ENCODE measurements at places on chromosomes 2 and 18.

GRCh38 chr2:8045081-8045614, 636.7 kb upstream of the ID2 start:
- DNase-seq = no peak

DNA sequence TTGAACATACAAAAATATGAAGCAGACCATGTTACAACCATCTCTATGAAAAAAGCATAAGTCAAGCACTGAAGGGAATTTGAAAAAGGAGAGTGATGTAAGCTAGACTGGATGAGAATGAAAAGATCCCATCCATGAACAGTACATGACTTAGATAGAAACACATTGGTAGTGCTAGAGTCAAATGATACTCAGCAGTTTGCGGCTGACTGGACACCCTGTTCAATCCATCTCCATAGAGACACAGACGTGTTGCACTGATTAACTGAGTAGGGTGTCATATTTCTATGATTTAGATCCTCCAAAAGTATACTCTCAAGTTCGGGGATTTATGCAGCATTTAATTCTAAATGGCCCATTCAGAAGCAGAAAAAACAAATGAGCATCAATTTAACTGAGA, 674.3 kb upstream of the NRXN1 start:
- DNase-seq = no peak

DNA sequence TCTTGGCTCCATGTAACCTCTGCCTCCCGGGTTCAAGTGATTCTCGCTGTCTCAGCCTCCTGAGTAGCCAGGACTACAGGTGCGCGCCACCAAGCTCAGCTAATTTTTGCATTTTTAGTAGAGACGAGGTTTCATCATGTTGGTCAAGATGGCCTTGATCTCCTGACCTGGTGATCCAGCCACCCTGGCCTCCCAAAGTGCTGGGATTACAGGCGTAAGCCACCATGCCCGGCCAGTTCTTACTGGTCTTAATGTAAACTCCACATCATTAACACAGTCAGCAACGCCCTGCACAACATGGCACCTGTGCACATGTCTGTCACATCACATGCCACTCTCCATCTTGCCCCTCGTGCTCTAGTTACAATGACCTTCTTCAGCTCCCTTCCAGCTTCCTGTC, 5.8 kb upstream of the KIF3C start:
- no peak for DNase-seq

GRCh38 chr2:88606371-88607030, 20.8 kb downstream of the EIF2AK3 start:
- DNase-seq = no peak

DNA sequence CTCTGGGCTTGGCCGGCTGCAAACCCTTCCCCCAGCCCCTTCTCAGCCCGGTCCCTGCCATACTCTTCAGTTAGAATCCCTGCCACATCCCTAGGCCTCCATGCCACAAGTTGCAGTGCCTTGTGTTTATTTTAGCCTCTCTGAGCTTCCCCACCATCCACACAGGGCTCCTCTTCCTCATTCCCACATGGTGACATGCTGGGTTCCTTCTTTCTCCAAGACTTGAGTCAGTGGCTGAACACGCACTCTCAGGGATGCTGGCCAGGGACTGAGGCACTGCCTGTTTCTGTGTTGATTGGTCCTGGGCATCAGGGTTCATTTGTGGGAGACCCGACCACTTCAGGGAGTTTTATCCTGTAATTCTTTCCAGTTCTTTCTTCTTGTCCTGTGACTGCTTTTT, 56.3 kb downstream of the KCNS3 start:
- no peak for DNase-seq

- DNase-seq = peak; percentile 27
Observed at GRCh38 chr18:12076424-12077140, 17.1 kb upstream of the ANKRD62 start.

DNA sequence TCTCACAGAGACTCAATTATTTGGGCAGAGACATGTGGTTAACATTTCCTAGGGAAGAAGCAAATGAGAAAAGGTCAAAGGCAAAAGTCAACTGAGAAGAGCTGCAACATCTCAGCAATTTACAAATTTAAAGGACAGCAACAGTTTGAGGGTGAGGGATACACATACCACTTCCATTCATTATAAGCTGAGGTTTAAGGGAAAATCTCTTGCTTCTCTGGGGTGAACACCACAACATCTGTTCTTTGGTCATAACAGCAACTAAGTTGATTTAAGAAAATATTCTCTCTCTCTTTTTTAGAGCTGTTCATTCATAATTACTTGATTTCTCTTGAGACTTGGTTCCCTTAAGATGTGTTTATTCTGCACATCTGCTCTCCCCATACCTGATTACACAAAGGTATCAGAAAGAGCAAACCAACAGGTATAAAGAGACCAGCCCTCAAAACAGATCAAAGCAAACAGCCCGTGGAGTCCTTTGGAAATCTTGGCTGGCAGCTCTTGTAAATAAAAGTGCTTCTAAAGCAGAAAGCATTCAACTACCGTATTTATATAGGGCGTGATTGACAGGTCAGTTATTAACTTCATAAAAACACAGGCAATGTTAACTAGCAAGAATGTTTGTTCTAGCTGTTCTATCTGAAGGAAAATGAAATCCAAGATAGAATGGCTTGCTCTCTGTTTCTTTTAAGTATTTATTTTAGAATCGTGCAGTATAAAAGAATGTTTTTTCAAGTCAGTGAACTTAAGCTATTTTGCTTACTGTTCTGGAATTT, 132.8 kb downstream of the THADA start:
- DNase-seq = no peak

DNA sequence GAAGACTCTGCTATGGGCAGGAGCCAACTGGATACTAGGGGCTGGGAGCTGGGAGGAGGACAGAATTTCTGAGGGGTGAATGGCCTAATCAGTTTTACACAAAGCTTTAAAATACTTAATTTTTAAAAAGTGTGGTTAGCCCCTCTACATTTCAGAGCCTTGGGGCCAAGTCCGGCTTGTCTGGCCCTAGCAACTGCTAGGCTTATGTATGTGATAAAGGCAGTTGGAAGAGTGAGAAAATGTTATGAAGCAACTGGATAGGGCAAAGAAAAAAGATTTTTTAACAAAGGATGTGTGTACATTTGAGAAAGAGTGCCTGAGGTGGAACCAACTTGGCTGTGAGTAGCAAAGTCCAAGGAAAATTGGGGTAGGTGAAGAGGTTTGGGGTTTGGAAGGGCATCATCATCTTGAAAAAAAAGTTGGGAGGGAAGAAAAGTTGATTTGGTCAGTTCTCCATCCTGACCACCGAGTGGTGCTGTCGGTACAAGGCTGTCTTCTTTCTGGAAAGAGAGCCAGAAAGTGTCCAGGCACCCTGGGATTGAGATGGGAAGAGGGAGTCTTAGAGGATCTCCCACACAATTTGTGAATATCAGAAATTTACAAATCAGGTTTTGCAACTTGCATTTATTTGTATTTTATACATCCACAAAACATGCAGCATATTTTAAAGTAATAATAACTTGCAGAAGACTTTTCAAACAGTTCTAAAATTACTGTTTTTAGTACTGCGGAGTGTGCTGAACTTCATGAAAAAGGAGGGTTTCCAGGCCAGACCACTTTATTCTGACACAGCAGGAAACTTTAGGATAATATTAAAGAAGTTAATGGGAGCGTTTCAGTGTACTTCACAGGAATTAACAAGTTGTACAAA, 10.5 kb upstream of the CDK15 start:
- peak; percentile 66 for DNase-seq

- peak; percentile 18 for DNase-seq
Observed at GRCh38 chr2:231321556-231322334, 73.8 kb upstream of the B3GNT7 start.

GRCh38 chr2:40113272-40113968, 334.4 kb upstream of the THUMPD2 start:
- DNase-seq = no peak

GRCh38 chr2:43778233-43778632, 4.4 kb downstream of the DYNC2LI1 start:
- DNase-seq = no peak

- no peak for DNase-seq
Observed at GRCh38 chr2:72157871-72158771, 10.5 kb upstream of the CYP26B1 start.

DNA sequence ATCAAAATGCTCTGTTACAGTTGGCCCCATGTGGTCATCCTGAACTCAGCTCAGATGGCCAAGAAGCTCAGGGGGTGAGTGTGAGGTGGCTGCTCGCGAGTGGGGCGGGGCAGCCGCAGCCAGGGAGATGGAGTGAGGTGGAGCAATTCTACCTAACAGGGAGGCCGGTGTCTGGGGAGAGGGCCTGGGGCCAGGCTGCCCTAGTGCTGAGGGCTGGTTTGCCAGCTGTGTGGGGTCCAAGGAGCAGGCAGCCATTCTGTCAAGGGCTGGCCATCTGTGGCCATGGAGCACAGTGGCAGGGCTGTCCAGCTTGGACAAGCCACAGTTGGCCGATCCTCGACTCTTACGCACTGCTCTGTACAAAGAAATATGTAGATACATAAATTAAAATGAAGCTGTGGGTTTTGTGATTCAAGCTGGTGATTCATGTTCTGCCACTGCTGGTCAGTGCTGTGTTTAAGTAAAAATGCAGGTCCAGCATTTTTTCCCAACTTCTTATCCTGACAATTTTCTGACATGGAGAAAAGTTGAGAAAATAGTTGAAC, 82.1 kb downstream of the HS6ST1 start:
- no peak for DNase-seq

- no peak for DNase-seq
Observed at GRCh38 chr18:34261865-34262780, 37.4 kb upstream of the NOL4 start.

DNA sequence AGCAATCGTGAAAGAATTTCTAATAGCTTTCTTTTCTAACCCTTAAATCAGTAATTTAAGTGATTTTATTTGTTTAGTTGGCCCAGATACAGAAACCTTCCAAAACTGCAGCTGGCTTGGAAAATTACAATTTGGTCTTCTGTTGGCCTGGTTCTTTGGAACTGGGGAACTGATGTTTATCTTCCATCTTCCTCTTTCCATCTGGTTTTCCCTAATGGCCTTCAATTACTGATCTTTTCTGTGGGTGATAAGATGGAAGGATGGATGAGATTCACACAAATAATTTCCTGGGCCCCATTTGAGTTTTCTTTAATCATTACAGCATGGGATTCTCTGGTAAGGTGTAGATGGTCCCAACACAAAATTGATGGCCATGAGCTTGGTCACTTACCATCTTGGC, 106.5 kb upstream of the CHRNA1 start:
- DNase-seq = no peak

DNA sequence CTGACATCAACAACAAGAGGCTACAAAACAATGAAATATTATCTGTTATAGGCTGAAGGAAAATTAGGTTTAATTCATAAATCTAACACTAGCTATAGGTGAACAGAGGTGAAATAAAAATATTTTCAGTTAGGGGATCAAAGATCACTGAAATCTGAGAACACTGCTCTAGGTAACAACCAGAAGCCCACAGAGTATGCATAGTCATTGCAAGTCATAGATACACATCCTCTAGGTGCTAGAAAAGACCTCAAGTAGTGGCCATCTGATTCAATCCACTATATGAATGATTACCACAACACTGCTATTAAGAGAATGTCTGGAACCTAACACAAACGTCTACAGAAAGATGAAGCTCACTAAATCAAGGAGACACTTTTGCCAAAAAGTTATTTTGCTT, 264.6 kb upstream of the CYP26B1 start:
- DNase-seq = no peak

DNA sequence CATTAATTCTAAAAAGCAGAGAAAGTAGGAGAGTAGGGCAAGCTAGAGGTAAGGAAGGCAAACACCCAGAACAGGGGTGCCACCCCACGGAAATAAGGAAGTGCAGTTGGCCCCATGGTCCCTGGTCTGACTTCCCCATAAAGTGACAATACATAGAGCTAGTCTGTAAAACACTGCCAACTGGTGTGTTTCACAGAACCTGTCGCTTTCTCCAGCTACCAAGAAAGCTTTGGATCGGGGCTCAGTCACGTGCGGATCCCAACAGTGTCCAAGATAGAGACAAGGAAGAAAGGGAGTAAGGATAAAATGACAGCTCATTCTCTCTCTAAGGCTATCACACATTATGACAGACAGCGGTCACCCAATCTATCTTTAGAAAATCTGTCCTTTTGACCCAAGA, 36.4 kb downstream of the TBC1D8 start:
- DNase-seq = no peak

DNA sequence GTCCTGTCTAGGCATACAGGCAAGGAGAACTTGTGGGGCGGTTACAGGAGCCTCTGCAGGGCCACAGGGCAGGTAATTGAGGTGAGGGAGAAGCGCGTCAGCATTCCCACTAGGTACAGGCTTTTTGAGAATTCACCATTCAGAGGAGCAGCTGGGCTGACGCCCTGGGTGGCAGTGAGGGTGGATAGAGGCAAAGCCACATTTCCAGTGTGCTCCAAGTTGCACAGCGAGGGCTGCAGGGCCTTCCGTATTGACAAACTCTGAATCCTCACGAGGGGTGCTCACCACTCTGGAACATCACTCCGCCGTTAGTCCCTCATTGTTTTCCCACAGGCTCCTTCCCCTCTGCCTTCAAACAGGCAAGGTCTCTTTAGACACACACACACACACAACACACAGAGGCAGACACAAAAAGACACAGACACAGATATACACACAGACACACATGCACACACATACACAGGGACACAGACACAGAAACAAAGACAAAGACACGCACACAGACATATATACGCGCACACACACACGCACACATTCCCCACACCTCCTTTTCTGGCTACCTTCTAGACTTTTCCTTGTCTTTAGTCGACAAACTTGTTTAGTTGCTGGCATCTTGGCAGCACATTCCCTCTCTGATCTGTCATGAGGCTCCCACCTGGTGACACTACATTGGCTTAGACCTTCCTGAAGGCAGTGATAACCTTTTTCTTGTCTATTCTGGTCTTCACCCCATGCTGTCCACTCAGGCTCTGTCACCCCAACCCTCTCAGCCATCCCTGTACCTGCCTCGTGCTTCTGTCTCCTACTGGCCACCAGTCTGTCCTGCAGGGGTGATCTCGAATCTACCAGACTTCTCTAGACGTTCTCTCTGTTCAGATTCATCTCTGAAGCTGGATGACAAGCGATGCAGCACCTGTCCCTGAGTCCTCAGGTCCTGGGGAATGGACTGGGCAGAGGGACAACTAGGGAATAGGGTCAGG, 136.8 kb downstream of the ALPK2 start:
- DNase-seq = no peak

DNA sequence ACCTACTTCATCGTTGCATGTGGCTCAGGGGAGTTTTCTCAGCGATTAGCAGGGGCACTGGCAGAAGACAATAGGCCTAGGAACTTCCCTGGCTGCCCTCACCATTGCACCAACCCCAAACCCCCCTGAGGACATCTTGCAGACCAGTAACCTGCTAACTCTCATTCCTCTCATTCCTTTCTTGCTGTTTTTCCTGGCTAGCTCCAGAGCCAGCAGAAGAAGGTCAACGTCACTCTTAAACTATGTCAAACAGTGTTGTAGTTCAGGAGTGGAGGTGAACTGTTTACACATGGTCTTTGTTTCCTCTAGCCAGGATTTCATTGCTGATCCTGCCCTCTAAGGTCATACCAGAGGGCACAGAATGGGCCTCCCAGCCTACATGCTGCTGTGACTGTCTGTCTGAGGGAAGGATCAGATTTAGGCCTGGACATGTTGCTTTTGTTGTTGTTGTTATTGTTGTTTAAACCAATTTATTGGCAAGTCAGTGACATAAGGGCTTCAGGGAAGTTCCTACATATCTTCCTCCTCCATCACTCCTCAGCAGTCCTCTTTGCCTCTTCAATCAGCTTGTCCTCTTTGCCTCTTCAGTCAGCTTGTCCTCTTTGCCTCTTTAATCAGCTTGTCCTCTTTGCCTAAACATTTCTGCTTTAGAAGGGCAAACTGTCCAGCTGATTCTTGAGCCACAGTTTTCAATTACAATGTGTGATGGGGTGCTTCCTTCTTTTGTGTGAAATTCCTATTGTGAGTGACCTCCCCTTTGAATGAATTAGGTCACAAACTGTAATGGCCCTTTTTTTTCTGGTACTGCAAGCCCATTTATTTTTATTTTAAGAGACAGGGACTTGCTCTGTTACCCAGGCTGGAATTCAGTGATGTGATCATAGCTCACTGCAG, 471.9 kb upstream of the TNP1 start:
- no peak for DNase-seq
